ENCODE measurements at places on chromosomes 2 and 18.
A peak's percentile ranks its signal among the peaks of the same experiment; 100 is the strongest.

DNA sequence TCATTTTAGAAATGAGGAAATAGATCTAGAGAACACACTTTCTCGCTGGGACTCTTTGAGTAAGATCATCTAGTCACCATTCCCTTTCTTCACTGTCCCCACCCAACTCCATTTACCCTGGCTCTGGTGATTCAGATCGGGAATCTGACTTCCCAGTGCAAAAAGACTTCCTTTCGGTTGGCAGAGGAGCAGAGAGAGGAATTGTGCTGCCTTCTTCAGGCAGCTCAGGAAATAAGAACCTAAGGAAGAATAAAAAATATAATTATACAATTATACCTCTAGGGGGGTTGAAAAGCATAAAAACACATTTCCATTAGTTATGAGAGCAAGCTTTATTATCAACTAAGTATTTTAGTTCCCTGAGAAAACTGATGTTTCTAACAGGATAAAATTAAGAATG lies 9.3 kb upstream of the MPP4 start:
- no peak for DNase-seq

- no peak for DNase-seq
Observed at GRCh38 chr2:236919209-236919608, 166.5 kb upstream of the COPS8 start.

- peak; percentile 98 for DNase-seq
Observed at GRCh38 chr2:187986390-187987105, 305.1 kb upstream of the GULP1 start.

GRCh38 chr18:78816916-78817315 lies 162.7 kb upstream of the SALL3 start:
- no peak for DNase-seq

- no peak for DNase-seq
Observed at GRCh38 chr18:63317982-63318888, 1.3 kb downstream of the BCL2 start.

DNA sequence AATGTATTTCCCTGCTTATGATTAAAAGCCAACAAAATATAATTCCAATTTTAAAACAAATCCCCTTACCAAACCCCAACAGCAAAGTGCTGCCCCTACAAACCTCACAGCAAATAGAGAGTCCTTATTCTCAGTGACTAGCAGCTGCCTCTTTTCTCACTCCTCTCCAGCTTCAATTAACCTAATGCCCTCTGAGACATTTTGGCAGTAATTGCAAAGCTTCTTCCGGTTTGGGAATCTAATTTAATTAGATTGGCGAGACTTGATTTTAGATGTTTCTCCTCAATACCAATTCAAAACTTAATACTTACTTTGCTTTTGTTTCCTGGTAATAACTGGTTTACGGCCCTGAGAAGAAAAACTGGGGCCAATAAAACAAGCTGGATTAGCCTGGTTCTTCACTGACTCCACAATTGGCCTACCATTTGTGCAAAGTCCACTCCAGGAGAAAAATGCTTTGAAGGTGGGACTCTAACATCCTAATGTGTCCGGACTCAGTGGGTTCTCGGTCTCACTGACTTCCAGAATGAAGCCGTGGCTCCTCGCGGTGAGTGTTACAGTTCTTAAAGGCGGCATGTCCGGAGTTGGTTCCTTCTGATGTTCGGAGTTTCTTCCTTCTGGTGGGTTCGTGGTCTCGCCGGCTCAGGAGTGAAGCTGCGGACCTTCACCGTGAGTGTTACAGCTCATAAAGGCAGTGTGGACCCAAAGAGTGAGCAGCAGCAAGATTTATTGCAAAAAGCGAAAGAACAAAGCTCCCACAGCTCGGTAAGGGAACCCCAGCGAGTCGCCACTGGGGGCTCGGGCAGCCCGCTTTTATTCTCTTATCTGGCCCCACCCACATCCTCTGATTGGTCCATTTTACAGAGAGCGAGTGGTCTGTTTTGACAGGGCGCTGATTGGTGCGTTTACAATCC lies 52.8 kb downstream of the SLC35F5 start:
- DNase-seq, result no peak

DNA sequence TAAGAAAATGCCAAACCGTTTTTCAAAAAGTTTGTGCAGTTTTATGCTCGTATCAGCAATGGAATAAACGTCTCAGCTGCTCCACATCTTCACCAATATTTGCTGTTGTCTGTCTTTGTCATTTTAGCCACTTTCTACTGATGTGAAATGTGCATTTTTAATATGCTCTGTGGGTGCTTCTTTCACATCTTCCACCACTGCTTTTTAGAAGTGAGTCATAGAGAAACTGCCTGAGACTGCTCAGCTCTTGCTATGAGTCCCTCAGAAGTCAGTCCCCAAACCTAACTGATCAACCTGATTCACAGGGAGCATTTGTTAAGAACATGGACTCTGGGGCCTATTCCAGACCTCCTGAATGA lies 41.0 kb upstream of the EPC2 start:
- no peak for DNase-seq

DNA sequence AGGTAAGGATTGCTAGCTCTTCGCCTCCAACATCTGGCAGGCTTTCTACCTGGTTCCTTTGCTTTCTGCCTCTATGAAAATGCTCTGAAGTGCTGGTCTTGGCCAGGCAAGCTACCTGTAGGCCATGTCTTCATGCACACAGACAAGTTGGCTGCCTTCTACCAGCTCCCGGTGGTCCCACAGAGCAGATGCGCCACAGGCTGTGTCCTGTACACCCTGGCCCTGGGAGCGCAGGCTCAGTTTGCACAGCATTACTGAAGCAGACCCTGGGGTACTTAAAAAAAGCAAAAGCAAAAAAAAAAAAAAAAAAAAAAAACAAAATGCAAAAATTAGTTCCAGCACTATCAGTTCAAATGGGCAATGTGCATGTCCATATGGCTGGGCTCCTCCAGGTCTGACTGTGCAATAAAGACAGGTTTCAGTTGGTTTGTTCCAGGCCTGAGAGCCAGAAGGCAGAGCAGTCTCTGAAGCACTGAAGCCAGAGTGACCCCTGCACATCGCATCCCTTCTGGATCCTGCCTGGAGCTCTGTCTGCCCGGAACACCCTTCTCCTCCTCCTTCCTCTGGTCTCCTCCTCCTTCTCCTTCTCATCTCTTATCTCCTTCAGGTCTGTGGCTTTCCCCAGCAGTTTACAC lies 288.0 kb upstream of the REV1 start:
- no peak for DNase-seq

DNA sequence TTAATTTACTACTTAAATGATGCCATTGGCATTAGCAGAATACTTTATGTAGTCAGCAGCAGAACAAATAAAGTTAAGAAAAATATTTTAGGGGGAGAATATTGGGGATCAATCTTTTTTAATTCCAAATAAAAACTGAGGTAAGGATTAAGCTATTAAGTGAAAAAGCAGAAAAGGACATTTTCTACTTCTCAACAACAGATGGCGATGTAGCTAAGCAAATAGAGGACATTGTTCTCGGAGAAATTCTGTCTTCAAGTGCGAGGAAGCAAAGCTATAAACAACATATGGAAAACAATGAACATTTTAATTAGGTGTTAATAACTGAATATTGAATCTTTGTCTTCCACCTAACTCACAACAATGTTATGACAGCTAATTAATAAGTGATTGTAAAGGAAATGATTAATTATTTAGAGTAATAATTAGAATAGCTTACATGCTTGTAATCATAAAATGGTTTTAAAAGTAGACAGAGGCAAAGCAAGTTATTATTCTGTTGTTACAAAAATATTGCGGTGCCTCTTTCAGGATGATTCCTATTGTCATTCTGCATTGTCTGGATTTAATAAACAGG lies 32.9 kb upstream of the CCDC93 start:
- DNase-seq, result no peak

- no peak for DNase-seq
Observed at GRCh38 chr2:104163611-104164130, 690.2 kb upstream of the POU3F3 start.

- no peak for DNase-seq
Observed at GRCh38 chr2:71897137-71897480, 250.6 kb downstream of the CYP26B1 start.

DNA sequence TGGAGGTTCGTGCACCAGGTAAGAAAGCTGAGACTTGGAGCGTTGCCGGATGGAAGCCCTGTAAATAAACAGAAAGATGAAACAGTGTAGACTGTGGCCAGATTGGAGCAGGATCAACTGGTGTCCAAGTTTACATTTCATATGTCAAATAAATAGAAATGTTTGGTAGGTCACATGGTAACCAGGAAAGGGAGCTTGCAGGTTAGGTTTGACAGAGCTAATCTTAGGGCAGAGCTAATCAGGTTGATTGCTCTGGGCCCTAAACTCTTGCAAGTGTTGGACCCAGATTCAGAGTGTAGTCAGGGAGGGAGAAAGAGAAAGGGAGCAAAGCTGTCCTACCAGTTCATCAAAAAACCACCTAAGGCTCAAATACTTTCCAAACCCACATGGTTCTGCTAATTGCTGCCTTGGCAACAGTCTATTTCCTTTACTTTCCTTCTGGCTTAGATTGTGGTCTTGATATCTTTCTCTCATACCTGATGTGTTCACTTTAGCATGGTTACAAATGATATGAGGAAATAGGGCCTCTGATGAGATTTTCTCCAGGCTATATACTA lies 63.2 kb downstream of the G6PC2 start:
- DNase-seq, result peak; percentile 87

DNA sequence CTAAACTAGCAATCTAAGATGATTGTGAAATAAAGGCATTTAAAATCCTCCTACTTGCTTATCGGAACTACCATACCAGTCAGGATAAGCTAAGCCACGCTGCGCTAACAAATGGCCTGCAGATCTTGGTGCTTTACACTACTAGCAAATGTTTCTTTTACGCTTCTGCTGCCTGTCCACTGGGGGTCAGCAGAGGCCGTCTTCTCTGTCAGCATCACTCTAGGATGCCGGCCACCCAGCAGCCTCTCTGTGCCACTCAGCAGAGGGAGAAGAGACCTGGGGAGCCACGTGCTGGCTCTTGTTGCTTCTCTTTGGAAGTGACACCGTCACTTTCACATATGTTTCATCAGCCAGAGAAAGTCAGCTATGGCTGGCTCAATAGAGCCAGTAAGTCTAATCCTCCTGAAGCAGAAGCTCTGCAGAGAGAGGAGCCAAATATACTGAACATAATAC lies 36.6 kb downstream of the COPS8 start:
- no peak for DNase-seq

- no peak for DNase-seq
Observed at GRCh38 chr2:151905963-151906632, 77.9 kb upstream of the ARL5A start.

GRCh38 chr2:14867853-14868252 lies 235.3 kb downstream of the LRATD1 start:
- no peak for DNase-seq

DNA sequence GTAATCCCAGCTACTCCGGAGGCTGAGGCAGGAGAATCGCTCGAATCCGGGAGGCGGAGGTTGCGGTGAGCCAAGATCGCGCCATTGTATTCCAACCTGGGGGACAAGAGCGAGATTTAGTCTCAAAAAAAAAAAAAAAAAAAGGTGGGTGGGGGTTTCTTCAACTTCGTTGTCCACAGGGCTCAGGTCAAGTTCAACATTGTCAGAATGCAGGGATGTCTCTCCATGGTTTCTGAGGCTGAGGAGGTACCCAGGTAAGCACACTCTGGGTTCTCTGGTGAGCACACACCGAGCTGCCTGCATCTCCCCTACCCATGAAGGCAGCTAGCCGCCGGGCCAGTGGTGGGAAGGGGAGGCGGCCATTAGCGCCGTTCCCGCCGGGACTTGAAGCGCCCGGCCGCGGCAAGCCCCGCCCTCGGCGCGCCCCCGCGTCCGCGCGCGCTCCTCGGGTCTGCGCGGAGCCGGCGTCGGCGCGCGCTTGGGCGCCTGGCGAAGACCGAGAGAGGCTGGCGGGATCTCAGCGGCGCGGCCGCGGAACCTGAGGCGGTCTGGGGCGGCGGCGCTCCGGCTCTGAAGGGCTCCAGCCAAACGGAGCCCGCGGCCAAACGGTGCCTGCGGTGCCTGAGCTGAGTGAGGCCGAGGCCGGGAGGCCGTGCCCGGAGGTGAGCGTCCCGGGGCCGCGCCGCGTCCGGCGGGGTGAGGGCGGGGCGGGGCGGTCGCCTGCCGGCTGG lies at the start of gene UBXN2A:
Gene UBXN2A, plus strand, starts transcription at position 477 of the 731 bp plus-strand sequence. CDS start 17,852 bp downstream, outside the sequence.
- no peak for DNase-seq

GRCh38 chr2:123993728-123994323 lies 31.3 kb upstream of the CNTNAP5 start:
- peak; percentile 13 for DNase-seq

DNA sequence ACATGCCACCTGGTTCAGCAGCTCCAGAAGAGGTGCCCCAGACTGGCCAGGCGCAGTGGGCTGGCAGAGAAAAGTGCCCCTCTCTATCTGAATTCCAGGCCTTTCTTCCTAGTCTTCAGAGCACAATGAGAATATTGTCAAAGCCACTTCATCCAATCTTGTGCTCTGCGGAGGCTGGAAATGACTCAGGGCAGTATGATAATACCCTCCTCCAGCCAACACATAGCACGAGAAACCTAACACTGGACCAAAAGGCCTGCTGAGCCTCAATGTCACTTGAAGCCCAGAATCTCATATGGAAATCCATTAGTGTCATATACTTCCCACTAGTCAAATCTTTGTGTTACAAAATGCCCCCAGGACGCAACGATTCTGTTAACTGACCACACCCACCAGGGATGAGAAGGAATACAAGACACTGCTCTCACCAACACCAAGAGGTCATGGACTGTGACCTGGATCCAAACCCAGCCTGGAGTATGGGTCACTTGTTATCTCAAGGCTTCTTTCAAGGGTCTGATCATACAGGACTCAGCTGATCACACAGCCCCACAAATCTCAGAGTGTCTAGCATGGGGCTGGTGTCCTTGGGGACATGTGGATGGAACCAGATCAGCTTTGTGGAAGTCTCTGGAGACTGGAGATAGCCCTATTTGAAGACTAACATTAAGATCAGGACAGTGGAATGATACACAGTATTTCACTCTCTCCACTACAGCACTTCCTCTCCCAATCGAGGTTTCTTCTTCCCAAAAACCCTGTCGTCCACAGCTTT lies 10.1 kb downstream of the KIF3C start:
- no peak for DNase-seq

GRCh38 chr2:223723954-223724411 lies 113.4 kb downstream of the AP1S3 start:
- DNase-seq, result peak; percentile 59

DNA sequence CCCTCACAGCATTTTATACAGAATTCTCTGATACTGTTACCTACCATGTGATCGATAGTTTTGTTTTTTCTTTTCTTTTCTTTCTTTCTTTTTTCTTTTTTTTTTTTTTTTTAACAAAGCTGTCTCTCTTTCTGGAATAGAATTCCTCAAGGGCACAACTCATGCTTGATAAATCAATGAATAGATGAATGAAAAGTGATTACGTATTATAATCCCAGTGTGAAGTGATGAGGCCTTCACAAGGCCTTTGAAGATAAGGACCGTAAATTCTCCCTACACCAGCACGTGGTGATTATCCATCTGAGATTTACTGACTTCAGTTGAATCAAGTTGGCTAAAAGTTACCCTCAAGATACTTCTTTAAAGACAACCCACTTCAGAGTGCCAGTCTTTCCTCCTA lies 46.6 kb upstream of the RMDN2 start:
- DNase-seq, result no peak

DNA sequence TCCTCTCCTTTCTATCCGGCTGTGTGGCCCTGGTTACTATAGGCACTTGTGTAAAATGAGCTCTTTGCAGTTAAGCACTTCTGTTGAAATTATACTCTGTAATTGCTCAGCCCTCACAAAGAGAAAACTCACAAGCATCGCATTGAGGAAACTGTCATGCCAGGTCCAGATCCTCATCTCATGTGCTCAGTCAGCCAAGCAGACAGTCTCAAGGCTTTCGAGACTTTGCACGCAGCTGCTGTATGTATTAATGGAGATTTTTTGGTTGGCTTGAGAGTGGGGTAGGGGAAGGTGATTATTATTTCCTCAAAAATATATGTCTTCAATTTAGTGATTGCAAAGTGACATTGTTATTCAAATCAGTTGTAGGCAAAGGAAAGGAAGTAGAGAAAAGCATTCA lies 33.0 kb upstream of the PHLPP1 start:
- DNase-seq, result no peak
